ENCODE measurements at places on chromosomes 12 and 14.

GRCh38 chr12:51460519-51460918 is 35.9 kb downstream of the SLC4A8 start:
- no peak for DNase-seq

GRCh38 chr14:39310051-39310450 is 76.3 kb downstream of the MIA2 start:
- no peak for DNase-seq

DNA sequence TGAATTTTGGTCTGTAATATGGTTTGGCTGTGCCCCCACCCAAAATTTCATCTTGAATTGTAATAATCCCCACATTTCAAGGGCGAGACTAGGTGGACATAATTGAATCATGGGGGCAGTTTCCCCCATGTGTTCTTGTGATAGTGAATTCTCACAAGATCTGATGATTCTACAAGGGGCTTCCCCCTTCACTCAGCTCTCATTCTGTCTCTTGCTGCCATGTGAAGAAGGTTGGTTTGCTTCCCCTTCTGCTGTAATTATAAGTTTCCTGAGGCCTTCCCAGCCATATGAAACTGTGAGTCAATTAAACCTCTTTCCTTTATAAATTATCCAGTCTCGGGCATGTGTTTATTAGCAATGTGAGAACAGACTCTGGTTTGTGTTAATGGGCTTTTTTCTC is 5.9 kb downstream of the LRRC9 start:
- no peak for DNase-seq

DNA sequence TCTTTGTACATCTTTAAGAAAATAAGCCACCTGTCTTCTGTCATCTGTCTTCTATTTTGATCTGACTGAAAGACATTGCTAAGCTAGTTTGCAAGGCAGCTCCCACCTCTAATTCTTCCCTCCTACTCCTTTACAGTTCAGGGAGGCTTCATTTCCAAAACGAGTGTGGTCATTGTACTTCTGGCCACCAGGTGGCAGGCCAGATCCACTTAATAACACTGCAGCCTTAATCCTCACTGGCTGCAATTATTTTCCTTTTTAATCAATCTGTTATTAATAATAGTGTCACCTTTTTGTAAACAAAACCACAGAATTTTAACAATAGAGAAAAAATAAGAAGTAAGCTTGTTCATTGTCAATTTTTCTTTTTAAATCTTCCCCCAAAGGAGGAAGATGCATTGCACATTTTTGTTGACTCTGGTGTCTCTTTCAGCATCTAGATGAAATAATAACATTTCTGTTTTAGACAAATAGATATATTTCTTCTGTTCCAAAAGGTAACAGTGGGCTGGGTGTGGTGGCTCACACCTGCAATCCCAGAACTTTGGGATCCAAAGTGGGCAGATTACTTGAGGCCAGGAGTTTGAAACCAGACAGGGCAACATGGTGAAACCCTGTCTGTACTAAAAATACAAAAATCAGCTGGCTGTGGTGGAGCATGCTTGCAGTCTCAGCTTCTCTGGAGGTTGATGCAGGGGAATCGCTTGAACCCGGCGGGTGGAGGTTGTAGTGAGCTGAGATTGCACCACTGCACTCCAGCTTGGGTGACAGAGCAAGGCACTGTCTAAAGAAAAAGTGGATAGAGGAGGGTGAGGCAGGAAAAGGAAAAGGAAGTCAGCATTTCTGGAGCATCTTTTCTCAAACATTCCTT is 23.3 kb downstream of the GABARAPL1 start:
- DNase-seq = no peak

DNA sequence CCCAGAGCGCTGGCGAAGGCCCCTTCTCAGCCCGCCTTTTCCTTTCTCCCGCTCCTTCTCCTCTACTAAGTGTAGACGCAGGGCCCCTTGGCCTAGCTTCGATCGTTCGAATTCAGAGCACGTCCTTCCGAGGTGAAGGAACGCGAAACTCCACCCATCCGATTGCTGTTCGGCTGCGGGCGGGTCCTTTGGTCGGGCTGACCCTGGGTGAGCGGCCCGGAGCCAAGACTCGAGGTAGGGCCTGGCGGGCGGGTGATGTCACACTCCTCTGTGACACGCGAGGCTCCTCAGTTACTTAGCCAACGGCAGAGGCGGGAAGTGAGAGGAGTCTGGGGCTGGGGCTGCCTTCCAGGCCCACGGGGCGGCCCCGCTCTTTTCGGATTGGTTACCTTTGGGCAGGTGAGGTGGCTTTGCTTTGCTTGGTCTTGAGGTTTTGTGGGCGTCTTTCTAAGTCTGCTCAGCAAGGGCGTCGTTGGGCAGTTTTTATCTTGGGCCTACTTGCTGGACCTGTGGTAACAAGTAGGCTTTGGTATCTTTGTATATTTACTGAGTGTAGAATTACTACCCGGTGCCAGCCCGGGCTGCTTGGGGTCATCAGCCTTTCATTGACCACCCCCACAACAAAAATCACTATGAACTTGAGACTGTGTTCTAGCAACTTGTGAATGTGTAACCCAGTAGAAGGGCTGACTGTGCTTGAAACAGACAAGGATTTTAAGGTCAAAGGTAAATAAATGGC is 694 bp downstream of the TMBIM6 start:
- DNase-seq = peak; percentile 38

DNA sequence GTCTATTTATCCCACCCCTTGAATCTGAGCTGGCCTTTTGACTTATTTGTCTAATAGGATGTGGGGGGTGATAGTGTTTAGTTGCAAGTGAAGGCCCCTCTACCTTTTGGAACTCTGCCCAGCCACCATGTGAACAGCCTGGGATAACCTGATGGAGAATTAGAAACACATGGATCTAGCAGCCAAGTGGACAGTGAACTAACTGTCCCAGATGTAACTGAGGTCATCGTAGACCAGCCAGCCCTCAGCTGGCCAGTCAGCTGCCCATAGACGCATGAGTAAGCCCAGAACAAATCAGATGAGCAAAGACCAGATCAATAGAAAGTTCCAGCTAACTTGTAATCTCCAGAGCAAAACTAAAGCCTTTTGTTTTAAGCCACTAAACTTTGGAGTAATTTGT is 19.0 kb downstream of the KLRB1 start:
- no peak for DNase-seq

DNA sequence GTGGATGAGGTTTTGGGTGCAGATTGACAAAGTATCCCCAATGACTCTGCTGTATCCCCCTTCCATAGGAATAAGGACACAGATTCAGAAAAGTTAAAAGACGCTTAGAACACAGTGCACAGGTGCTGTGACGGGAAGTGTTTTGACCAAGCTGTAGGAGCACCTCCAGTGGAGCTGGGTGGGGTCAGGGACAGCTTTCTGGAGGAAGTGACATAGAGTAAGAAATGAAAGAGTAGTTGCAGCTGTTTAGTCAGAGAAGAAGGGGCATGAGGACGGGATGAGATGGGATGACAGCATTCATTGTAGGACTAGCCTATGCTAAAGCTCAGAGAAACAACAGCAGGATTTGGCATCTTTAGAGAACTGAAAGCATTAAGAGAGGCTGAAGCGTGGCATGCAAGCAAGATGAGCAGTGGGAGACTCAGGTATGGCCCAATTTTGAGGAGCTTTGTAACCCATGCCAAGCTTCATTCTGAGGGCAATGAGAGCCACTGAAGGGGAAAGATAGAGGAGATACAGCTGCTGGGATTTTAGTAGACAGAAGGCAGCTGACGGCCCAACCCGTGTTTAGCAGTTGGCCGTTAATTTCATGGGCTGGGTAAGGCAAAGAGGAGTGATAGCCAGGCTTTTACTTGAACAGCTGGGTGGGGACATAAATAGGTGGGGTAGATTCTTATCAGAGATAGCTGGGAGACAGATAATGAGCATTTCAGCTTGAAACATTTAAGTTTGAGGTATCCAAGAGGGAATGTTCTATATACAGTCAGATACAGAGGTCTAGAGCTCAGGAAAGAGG is 131.8 kb upstream of the KRAS start:
- no peak for DNase-seq

DNA sequence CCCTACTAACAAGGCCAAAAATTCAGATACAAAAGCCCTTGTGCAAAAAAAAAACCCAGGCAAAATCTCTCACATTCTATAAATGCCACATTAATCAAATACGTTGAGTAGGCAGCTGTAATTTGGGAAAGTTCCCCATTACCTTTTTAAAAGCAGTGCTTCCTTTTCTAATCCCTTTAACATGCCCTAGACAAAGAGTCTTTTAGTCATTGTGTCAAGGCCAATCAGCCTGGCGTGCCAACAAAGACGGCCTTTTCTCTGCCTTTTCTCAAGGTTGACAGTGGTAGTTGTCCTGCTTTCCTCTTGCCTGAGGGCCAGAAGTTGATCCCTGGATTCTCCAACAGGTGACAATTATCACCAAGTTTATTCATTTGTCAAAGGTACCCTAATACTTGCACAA is 62.5 kb upstream of the METAP2 start:
- DNase-seq = no peak

DNA sequence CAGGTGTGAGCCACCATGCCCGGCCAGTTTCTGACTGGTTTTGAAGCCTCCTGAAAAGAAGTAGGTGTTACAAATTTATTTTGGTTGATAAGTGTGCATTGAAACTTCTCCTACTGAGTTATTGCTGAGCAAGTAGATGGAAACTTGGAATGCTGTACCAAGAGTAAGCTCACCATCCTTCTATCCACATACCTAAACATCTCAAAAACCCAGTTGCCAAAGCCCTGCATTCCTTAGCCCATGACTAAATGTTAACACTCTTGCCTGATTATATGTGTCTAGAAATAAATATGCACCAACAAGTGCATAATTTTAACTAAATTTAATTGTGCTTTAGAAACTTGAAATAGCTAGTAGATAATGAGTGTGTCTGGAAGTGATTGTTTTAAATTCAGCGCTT is 357.8 kb downstream of the DUSP6 start:
- DNase-seq = no peak

DNA sequence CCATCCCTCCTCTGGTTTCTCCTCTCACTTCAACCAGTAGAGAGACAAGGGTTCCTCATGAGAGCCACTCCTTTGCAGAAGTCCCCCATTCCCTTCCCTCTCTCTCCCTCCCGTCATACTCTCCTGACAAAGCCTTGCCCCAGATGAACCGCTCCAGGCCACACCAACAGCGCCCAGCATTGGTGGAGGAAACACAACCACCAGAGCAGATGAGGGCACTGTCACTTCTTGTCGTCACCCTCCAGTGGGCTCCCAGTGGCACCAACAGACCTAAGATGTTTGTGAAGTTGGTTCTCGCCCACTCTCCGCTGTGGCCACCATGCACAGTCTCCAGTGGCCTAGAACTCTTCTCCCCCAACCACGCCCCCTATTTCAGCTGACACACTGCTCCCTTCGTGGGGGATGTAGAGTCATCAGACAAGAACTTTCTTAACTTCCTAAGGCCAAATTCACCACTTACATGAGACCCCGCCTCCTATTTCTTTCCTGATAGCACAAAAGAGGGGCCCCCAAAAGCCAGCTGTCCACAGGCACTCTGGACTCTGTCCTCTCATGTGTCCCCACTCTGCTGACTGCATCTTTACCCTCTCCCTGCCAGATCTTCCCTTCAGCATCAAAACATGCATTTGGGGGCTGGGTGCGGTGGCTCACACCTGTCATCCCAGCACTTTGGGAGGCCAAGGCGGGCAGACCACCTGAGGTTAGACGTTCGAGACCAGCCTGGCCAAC is 29.2 kb upstream of the PLEKHG6 start:
- DNase-seq = no peak

DNA sequence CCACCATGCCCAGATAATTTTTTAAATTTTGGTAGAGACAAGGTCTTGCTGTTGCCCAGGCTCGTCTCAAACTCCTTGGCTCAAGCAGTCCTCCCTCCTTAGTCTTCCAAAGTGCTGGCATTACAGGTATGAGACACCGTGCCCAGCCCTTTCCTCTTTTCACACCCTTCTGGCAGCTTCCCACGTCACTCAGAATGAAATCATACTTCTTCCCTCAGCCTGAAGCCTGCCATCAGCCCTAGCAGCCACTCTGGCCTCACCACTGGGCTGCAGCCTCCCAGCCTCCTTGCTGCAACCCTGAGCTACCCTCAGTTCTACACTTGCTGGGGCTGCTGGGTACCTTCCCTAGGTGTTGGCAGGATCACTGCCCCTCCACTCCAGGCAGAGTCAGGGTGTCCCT is 18.2 kb downstream of the ANKRD9 start:
- no peak for DNase-seq

Data from AG04450 (cell line).